ENCODE measurements at places on chromosomes 6 and 20. TPM values are rescaled to one million over a fixed set of nuclear protein-coding genes. Genes with fewer than 3 reads are reported as not detected.

CENPB gene
- 31.5 TPM for total RNA-seq

BTNL2 gene
- not detected for total RNA-seq

RAB44 gene
- 0.05 TPM for total RNA-seq

PRSS16 gene
- 5.3 TPM for total RNA-seq

BMP2 gene
- not detected for total RNA-seq

HLA-G gene
- 0.37 TPM for total RNA-seq

MYH7B gene
- 1.2 TPM for total RNA-seq

DEF6 gene
- 108 TPM for total RNA-seq

GRCh38 chr6:72822691-72823090 is 200.8 kb downstream of the KCNQ5 start:
- no peaks in the 10 kb centered on the region for H3K27me3 ChIP-seq
- no peak overlapping the region for H3K4me3 ChIP-seq
- no peak for DNase-seq
- H3K27ac ChIP-seq = no peak overlapping the region
- no peaks in the 10 kb centered on the region for H3K36me3 ChIP-seq

DNA sequence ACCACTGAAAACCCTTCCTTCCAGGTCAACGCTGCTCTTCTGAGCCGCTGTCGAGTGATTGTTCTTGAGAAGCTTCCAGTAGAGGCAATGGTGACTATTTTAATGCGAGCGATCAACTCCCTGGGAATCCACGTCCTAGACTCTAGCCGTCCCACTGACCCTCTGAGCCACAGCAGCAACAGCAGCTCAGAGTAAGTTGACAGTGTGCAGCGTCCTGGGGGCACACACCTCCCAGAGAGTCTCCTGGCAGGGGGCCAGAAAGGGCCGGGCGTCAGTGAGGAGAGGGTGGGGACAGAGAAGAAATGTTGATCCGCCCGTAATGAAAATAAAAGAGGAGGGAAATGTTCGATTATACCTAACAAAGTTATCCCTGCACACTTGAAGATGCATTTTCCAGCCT is 5.0 kb downstream of the WRNIP1 start:
- peak overlapping the region; percentile 29 for H3K4me3 ChIP-seq
- peaks cover 14% of the 10 kb centered on the region for H3K36me3 ChIP-seq
- no peak overlapping the region for H3K27ac ChIP-seq

DNA sequence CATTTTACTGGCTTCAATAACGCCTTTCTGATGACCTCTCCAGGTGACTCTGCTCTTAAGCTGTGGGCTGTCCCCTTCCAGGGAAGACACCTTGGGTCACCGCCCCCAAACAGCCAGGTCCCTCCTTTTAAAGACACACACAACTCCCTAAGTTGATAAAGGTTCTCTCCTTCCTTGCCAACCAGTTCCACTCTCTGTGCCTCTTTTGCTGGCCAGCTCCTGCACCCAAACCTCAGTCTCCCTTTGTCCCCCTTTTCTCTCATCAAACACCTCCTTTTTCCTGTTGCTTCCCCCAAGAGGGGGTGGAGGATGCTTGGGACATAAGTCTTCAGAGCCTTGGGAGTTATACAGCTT is 1.0 kb downstream of the NCOA6 start:
- no peaks in the 10 kb centered on the region for H3K27me3 ChIP-seq
- H3K27ac ChIP-seq = peak overlapping the region; percentile 95
- DNase-seq = peak; percentile 83

- no peaks in the 10 kb centered on the region for H3K27me3 ChIP-seq
- no peaks in the 10 kb centered on the region for H3K36me3 ChIP-seq
- no peak overlapping the region for H3K27ac ChIP-seq
- H3K4me3 ChIP-seq = no peak overlapping the region
These were observed 66.4 kb upstream of the PDE10A start for GRCh38 chr6:165729307-165729936.

DNA sequence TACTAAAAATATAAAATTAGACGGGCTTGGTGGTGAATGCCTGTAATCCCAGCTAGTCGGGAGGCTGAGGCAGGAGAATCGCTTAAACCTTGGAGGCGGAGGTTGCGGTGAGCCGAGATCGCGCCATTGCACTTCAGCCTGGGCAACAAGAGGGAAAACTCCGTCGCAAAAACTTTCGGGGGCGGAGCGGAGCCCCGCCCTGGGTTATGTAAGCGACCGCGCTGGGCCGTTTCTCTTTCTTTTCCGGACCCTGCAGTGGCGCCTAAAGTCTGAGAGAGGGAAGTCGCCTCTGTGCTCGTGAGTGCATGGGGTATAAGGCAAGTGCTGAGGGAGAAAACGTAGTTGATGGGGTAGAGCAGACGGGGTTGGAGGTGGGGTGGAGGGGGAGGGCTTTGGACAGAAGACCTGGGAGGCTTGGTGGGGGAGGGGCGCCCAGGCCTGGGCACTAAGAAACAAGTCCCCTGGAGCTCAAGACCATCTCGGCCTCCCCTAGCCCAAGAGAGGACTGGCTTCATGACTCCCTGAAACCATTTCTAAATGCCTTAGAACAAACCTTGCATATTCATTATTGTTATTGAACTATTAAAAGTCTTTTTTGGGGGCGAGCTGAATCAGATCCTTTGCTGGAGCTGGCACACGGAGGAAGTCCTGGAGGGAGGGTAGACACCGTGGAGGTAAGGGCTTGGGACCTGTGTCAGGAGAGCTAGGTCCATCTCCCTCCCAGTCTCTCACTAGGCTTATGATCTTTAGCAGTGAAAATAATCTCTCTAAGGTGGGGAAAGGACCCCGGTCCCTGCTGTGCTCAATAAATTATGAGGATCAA is 2.7 kb upstream of the MICA start:
- peaks cover 9% of the 10 kb centered on the region for H3K27me3 ChIP-seq
- H3K4me1 ChIP-seq = peaks cover 69% of the 10 kb centered on the region
- peak overlapping the region; percentile 94 for H3K4me3 ChIP-seq

DNA sequence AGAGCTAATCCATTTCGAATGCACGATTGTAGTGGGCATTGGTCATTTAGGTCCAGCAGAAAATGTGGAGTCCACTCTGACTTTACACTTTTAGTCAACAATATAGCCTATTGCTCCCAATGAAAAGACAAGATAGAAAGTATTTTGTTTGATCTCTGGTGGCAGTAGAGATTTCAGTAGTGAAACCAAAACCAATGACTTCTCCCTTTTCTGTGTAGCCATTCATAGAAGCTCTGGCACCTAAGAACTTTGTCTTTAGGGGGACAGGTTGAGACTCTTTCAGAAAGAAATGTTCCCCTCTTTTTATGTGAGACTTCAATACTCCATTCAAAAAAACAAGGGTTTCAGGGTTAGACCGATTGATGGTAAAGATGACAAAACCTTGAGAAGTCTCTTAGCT is 510.8 kb upstream of the POU3F2 start:
- DNase-seq = no peak
- H3K27ac ChIP-seq = no peak overlapping the region
- H3K36me3 ChIP-seq = no peaks in the 10 kb centered on the region
- no peak overlapping the region for H3K4me3 ChIP-seq
- no peaks in the 10 kb centered on the region for H3K4me1 ChIP-seq

- no peaks in the 10 kb centered on the region for H3K27me3 ChIP-seq
- DNase-seq = no peak
- H3K36me3 ChIP-seq = no peaks in the 10 kb centered on the region
- no peak overlapping the region for H3K4me3 ChIP-seq
These were observed 514.1 kb upstream of the NRSN1 start for GRCh38 chr6:23611776-23612381.

DNA sequence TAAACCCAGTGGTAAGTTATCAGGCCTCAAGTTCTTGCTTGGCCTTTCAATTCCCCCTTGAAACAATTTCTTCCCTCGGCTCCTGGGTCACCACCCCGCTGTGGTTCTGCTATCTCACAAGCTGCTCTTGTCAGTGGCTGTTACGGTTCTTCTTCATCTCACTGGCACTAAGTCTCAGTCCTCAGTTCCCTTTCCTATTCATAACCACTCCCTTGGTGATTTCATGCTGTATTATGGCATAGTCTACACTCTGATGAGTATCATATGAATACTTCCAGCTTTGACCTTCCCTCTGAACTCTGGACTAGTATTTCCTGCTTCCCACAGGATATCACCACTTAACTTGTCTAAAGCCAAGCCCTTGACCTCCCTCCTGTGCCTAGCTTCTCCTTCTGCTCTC is 7.9 kb downstream of the TAAR1 start:
- H3K27me3 ChIP-seq = no peaks in the 10 kb centered on the region
- no peaks in the 10 kb centered on the region for H3K4me1 ChIP-seq
- H3K4me3 ChIP-seq = no peak overlapping the region
- no peak overlapping the region for H3K27ac ChIP-seq
- H3K36me3 ChIP-seq = no peaks in the 10 kb centered on the region
- no peak for DNase-seq

- no peak for DNase-seq
- H3K27me3 ChIP-seq = peaks cover 8% of the 10 kb centered on the region
- no peak overlapping the region for H3K27ac ChIP-seq
- no peak overlapping the region for H3K4me3 ChIP-seq
- H3K36me3 ChIP-seq = no peaks in the 10 kb centered on the region
- no peaks in the 10 kb centered on the region for H3K4me1 ChIP-seq
These were observed 48.9 kb downstream of the ZNF334 start for GRCh38 chr20:46464451-46464850.

DNA sequence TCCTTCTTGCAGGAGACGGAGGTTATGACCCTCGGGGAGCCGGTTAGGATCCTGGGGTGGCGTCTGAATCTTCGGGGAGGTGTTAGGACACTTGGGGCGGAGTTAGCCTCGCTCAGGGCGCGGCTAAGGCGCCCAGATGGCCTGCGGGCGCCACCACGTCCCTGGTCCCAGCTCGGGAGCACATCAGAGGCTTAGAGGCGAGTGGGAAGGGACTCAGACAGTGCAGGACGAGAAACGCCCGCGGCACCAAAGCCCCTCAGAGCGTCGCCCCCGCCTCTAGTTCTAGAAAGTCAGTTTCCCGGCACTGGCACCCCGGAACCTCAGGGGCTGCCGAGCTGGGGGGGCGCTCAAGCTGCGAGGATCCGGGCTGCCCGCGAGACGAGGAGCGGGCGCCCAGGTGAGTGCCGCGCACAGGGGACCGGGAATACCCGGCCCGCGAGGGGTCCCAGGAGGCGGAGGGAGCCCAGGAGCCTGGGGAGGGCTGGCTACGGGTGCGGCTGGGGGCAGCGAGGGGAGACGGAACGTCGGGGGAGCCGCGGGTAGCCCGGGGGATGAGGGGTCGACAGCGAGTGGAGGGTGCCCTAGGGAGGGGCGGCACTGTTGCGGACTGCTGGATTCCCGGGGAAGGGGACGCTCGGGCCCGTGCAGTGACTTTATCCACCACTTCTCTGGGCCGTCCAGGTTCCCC is at the start of gene HCK:
HCK (plus strand) TSS at position 153 of the 688 bp plus-strand sequence.
- H3K4me3 ChIP-seq = peak within 1 kb of the TSS; percentile 84
- H3K27ac ChIP-seq = no peak within 1 kb of the TSS
- H3K27me3 ChIP-seq = peaks cover 57% of the 10 kb centered on the region
- H3K4me1 ChIP-seq = peaks cover 13% of the 10 kb centered on the region

DNA sequence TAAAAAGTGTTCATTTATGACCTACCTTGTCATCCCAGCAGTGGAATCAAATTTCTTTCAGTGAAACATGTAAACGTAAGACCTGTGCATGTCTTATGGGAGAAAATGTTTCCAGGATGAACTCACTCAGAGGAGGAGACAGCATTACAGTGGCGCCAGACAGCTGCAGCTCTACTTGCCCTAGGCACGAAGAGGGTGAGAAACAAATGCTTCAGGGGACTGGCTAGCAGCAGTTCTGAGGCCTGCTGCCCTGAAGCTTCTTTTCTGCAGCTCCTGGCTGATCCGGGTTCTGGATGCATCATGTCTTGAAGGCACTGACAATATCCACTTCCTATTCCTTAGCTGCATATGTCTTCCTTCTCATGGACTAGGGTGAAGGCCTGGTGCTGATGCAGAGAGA is 120.2 kb downstream of the QRSL1 start:
- no peak for DNase-seq
- no peak overlapping the region for H3K4me3 ChIP-seq
- no peaks in the 10 kb centered on the region for H3K4me1 ChIP-seq

- DNase-seq = no peak
- H3K4me1 ChIP-seq = no peaks in the 10 kb centered on the region
- no peaks in the 10 kb centered on the region for H3K27me3 ChIP-seq
- no peaks in the 10 kb centered on the region for H3K36me3 ChIP-seq
These were observed 156.1 kb upstream of the AGPAT4 start for GRCh38 chr6:161429921-161430490.

GRCh38 chr20:55252521-55252920 is 752.8 kb downstream of the CBLN4 start:
- no peak overlapping the region for H3K4me3 ChIP-seq
- DNase-seq = no peak

GRCh38 chr6:113694278-113695077 is 162.7 kb upstream of the MARCKS start:
- H3K4me1 ChIP-seq = peaks cover 8% of the 10 kb centered on the region
- H3K27ac ChIP-seq = no peak overlapping the region
- H3K4me3 ChIP-seq = no peak overlapping the region
- no peaks in the 10 kb centered on the region for H3K36me3 ChIP-seq
- H3K27me3 ChIP-seq = peaks cover 9% of the 10 kb centered on the region

GRCh38 chr20:58524814-58525213 is 9.6 kb upstream of the APCDD1L start:
- H3K36me3 ChIP-seq = no peaks in the 10 kb centered on the region
- peaks cover 6% of the 10 kb centered on the region for H3K27me3 ChIP-seq
- no peak overlapping the region for H3K27ac ChIP-seq
- H3K4me1 ChIP-seq = no peaks in the 10 kb centered on the region
- DNase-seq = no peak

DNA sequence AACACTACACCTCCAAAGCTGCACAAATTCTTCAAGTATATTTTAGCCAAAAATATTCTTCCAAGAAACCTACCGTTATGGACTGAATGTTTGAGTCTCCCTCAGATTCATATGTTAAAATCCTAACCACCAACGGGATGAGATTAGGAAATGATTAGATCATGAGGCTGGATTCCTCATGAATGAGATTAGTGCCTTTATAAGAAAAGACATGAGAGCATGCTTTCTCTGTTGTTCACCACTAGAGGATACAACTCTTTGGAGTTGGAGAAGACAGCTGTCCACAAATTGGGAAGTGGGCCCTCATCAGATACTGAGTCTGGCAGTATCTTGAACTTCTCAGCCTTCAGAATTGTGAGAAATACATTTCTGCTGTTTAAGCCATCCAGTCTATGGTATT is 7.1 kb upstream of the SLC17A4 start:
- H3K27ac ChIP-seq = no peak overlapping the region
- no peaks in the 10 kb centered on the region for H3K27me3 ChIP-seq
- H3K4me1 ChIP-seq = no peaks in the 10 kb centered on the region
- DNase-seq = no peak
- no peaks in the 10 kb centered on the region for H3K36me3 ChIP-seq
- no peak overlapping the region for H3K4me3 ChIP-seq

GRCh38 chr20:31542963-31543362 is 28.7 kb downstream of the HM13 start:
- H3K27me3 ChIP-seq = no peaks in the 10 kb centered on the region
- no peak for DNase-seq
- peaks cover 10% of the 10 kb centered on the region for H3K36me3 ChIP-seq
- peaks cover 31% of the 10 kb centered on the region for H3K4me1 ChIP-seq
- H3K27ac ChIP-seq = peak overlapping the region; percentile 30

GRCh38 chr6:159017757-159018559 is 18.0 kb upstream of the RSPH3 start:
- peak overlapping the region; percentile 65 for H3K4me3 ChIP-seq
- H3K27me3 ChIP-seq = no peaks in the 10 kb centered on the region
- peaks cover 13% of the 10 kb centered on the region for H3K36me3 ChIP-seq
